SJSA1 (cell line): ENCODE measurements at places on chromosomes 5 and 9.

- no peak for DNase-seq
These were observed 465.5 kb downstream of the DNAH5 start for GRCh38 chr5:13478831-13479465.

GRCh38 chr5:73256462-73256861, 83.5 kb downstream of the TMEM174 start:
- no peak for DNase-seq

- DNase-seq, result peak; percentile 91
These were observed 28.3 kb upstream of the STOM start for GRCh38 chr9:121398374-121398773.

DNA sequence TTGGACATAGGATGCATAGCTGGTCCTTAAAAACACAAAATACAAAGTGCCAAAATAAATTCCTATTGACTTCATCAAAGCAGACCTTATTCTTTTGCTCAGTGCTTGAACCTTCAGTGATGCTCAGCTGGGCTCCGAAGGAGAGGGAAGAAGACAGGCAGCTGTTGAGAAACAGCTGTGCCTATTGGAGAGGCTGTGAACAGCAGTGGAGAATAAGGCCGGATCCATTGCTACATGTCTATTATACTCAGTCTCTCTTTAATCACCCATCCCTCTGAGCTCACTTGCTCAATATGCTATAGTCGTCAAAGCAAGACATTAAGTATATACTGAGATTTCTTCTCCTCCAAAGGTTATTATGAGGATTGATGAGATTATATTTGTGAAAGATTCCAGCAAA, 174.4 kb downstream of the CHSY3 start:
- DNase-seq, result no peak

GRCh38 chr5:39424736-39425637, at the start of gene DAB2:
Gene DAB2 (minus strand): TSS chr5:39424980. CDS start chr5:39394320, 30,660 bp downstream.
- DNase-seq, result peak; percentile 99

DNA sequence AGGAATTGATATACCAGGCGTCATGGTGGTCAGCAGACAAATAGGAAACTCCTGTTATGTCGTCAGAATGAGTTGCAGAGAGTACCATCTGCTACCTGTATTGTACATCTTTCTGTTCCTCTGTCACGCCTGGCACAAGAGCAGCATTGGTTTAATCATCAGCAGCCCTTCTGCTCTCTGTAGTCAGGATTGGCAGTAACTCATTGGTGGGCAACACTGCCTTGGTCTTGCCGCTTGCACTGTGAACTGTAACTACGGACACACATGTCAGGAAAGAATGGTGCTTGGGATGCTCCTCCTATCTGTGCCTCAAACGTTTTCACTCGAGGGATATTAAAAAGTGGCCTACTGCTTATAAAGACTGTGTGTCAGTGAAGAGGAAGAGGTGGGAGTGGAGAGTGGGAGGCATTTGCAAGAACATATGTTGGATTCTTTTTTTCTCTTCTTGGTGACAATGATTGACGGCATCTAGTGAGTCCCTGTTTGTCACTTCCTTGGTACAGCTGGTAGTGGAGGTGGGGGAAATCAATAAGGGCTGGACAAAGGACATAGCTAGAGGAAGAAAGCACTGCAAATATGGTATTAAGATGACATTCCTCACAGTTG, 76.6 kb downstream of the F2RL2 start:
- DNase-seq, result no peak

DNA sequence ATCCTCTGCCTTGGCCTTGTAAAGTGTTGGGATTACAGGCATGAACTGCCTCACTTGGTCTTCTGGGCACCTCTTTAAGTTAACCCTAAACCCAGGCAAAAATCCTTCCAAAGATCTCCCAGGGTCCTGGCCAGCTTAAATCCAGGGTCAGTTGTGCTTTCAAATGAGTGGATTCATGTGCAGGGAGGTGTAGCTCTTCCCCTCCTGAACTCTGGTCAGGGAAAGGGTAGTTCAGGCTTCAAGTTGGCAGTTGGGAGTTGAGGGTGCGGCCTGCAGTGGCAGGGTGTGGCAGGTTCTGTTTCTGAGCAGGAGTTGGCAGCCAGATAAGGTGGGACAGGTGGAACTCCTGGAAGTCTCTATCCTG, 3.6 kb downstream of the HNRNPAB start:
- DNase-seq, result no peak
